ENCODE measurements at places on chromosomes 3 and 15.

- no peak for DNase-seq
Measured at GRCh38 chr15:27899583-27900285, 199.4 kb downstream of the OCA2 start.

DNA sequence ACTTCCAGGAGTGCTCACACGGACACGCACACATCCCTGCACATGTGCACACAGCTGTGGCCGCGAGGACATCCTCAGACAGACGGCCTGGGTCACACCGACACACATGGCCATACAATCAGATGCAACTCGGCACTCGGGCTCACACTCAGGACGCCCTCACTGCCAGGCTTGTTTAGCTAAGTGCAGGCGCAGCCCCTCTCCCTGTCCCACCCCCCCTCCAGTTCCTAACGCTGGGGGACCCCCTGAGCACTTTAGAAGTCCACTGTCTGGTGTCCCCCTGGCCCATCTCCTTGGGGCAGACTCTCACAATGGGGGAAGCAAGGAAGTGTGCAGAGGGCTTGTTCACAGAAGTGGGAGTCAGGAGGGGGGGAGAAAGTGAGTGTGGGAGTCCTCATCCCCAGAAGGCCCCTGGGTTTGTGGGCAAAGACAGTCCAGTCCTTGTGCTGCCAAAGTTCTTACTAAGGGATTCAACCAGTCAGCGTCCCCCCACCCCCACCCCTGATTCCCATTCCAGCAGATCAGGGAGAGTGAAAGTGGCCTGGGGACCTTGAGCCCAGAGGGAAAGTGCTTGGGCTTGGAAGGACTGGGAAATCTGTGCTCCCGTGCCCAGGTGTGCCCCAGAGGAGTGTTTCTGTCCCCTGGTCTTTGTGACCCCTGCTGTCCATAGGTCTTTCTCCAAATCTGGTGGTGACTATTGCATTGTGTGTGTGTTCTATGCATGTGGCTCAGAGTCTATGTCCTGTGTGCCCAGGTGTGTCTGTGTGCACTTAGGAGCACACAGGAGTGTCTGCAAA is 767 bp upstream of the GATA2 start:
- DNase-seq, result no peak

DNA sequence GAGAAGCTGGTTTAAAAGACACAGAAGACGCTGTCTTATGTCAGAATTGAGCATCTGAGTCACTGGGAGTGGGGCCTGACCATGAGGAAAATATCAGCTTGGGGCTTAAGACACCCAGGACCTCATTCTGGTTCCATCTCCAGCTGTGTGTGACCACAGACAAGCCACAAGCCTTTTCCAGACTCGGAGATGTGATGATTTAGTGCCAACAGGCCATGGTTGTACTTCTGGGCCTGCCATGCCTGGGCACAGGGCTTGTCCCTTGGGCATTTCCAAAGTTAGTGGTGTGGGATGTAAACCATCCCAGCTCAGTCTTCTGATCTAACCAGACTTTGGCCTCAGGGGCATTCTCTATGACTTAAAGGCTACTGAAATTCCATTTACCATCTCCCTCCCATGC is 269.8 kb downstream of the RYR3 start:
- no peak for DNase-seq

DNA sequence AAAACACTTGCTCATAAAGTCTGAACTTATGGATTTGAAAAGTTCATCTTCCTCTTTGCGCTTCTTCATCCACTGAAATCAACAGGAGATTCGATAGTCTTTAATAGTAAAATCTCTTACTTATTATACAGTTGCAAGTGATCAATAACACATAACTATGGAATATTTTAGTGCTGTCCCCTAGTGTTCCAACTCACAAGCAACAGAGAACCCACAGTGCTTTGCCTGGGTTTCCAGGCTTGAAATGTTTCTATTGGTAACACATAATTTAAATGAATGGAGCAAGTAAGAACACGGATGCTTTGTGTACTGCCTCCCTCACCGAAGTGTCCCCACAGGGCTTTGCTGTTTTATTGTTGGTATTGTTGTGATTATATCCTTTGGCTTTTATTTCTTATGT is 93.5 kb downstream of the WDR72 start:
- no peak for DNase-seq
